NCI-H226 (cell line): ENCODE measurements at places on chromosomes 13 and 19.

- DNase-seq: no peak
These were observed 796.8 kb upstream of the KLHL1 start for GRCh38 chr13:70905035-70905434.

GRCh38 chr19:10712754-10713153 is 5.1 kb upstream of the DNM2 start:
- no peak for DNase-seq

- DNase-seq: no peak
These were observed 13.7 kb downstream of the SLC7A10 start for GRCh38 chr19:33211794-33212435.

GRCh38 chr13:52461265-52461664 is 6.0 kb downstream of the CKAP2 start:
- no peak for DNase-seq

- no peak for DNase-seq
These were observed 36.9 kb downstream of the PABPC3 start for GRCh38 chr13:25132751-25133390.

DNA sequence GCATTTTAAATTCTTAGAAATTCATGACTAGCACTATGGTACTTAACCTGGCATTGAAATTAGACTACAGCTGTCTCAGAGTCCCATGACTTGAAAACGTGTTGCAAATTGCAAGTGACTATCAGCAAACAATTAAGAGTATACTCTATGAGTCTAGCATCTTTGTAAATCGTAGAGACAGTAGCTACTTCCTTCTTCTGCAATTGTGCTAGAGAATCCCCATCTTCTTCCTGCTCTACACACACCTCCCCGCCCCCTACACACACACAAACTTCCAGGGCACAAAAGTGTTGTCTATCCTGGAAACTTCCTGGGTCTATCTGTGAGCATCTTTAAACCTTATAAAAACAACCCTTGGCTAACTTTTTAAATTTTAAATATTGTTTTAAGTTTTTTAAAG is 35.2 kb upstream of the MIR17HG start:
- DNase-seq: no peak

DNA sequence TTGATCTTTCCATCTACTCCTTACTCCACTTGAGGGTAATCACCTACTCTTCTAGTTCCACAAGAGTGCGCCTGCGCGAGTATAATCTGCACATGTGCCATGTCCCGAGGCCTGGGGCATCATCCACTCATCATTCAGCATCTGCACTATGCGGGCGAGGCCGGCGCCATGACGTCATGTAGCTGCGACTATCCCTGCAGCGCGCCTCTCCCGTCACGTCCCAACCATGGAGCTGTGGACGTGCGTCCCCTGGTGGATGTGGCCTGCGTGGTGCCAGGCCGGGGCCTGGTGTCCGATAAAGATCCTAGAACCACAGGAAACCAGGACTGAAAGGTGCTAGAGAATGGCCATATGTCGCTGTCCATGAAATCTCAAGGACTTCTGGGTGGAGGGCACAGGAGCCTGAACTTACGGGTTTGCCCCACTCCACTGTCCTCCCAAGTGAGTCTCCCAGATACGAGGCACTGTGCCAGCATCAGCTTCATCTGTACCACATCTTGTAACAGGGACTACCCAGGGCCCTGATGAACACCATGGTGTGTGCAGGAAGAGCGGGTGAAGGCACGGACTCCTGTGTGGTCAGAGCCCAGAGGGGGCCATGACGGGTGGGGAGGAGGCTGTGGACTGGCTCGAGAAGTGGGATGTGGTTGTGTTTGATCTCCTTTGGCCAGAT is 2.7 kb upstream of the KLK2 start:
- DNase-seq: no peak

- no peak for DNase-seq
These were observed 25.3 kb downstream of the NAXD start for GRCh38 chr13:110640591-110641029.

DNA sequence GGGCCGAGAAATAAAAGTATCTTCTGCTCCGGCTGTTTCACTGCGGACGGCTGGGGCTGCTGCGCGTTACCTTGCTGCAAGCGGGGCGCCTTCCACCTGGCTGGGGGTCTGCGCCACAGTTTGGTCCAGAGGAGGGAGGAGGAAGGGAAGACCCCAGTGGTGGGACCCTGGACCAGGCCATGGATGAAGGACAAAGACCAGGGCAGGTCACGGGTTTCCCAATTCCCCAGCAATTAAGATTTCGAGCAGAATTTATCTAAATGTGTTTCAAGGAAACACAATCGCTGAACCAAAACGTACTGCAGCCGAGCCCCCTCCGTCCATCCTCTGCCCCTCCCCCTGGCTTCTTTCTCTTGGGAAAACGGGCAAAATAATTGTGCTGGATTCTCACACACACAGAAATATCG is 2.9 kb downstream of the SOX1 start:
- no peak for DNase-seq

DNA sequence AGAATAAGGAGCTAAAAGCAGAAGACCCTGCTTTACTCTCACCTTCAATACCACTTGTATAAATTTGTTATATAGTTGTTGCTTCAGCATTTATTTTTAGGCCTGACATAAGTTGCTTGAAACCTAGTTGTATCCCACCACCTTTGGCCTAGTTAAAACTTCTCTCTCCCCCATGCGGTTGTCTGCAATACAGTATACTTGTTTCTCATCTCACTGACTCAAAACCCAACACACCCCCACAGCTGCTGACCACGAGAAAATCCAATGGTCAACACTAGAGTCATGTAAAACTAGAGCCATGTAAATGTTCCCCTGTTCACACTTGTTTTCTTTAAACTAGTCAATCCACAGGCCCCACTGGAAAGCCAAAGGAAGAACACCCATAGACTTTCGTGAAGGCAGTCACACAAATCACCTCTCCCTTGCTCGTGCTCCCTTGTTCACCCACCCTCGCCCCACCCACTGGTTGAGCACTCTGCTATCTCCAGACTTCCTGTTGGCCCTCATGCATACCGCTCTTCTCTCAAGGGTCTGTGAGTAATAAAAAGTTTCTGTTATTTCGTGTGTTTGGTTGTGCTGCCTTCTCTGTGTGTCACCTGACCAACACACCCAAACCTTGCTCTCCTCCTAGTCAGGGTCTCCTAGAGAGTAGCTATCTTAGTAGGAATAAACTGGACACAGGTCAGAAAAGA is 12.9 kb upstream of the CCDC169 start:
- no peak for DNase-seq

GRCh38 chr13:68176475-68176874 is 946.3 kb upstream of the PCDH9 start:
- peak; percentile 65 for DNase-seq

DNA sequence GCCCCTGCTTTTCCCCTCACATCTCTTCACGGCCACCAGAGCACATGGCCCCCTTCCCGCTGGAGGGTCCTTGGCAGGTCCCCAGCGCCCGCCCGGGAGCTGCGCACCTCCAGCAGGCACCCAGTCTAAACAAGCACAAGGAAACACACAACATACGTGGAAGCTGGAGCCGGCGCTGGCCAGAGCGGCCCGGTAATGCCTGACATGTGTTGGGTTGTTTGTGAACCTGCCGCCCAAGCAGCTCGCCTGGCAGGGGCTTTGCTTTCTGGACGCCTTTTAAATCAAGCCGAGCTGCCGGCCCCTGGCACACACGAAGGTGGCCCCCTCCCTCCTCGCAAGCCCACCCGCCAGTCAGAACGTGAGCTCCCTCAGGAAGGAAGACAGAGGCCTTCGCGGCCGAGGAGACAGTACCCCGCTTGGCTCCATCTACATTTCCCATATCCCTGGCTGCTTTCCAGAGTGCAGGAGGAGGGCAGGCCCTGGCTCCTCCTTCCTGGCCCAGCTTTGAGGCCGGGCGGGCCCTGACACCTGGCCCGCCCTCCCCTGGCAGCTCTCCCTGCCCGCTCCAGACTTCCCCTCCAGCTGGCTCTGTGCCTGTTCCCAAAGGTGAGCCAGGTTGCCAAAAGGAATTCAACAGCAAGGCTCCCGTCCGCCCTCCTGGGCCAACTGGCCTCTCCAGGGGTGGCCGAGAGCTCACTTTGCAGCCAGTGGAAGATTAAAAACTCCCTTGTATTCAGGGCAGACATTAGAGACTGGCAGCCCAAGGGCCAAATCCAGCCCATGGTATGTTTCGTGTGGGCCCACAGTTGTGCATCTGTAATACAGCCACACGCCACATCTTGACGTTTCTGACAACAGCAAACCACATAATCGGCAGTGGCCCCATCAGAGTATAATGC is 28.7 kb downstream of the COMP start:
- peak; percentile 82 for DNase-seq

GRCh38 chr19:5694167-5694955 is 4.3 kb downstream of the RPL36 start:
- no peak for DNase-seq

DNA sequence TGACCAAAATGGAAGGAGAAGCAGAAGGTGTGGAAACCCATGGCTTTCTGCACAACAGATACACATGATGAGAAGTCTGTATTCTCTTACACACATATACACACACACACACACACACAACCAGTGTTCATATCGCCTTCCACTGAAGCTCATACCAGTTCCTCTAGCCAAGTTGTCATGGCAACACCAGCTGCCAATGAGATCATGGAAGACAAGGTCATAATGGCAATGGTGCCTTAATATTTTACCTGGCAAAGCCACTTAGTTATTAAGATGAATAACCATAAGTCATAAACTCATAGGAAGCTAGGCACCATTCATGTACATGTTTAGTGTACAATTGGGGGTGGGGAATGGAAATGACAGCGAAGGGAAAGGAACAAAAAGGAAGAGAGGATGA is 2.6 kb upstream of the DHRS12 start:
- peak; percentile 31 for DNase-seq

DNA sequence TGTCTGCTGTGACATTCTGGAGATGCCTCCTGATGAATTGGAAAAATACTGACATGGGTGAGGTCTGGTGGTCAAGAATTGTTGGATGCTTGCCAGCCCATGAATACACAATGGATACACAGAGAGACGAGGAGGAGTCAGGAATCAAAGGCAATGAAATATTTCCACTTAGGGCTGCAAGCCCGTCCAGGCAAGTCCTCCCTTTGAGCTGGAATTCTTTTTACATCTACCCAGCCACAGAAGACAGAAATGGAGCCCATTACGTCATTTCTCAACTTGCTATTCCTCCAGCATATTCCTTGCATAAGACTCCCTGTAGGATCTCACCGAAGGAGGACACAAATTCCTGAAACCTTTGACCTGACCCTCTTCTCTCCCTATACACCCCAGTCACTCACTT is 15.7 kb upstream of the IGFL4 start:
- peak; percentile 33 for DNase-seq

DNA sequence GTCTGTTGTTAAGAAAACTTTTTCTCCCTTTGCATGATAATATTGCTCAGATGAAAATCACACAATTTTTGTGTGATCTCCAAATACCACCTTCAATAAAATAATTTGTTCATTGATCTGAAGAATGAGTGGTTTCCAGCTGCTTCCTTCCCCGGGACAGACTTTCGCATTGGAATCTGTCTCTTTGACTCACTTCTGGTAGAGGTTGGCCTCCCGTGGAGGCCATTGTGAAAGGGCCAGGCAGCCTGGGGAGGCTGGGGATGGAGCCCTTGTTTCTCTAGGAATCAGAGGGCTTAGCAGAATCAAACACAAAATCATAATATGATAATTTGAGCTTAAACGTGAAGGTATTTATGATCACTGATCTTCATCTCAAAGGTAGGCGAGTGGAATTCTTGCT is 135.0 kb upstream of the ZNF536 start:
- DNase-seq: no peak

- DNase-seq: no peak
These were observed 14.3 kb downstream of the CNMD start for GRCh38 chr13:52725302-52725701.

DNA sequence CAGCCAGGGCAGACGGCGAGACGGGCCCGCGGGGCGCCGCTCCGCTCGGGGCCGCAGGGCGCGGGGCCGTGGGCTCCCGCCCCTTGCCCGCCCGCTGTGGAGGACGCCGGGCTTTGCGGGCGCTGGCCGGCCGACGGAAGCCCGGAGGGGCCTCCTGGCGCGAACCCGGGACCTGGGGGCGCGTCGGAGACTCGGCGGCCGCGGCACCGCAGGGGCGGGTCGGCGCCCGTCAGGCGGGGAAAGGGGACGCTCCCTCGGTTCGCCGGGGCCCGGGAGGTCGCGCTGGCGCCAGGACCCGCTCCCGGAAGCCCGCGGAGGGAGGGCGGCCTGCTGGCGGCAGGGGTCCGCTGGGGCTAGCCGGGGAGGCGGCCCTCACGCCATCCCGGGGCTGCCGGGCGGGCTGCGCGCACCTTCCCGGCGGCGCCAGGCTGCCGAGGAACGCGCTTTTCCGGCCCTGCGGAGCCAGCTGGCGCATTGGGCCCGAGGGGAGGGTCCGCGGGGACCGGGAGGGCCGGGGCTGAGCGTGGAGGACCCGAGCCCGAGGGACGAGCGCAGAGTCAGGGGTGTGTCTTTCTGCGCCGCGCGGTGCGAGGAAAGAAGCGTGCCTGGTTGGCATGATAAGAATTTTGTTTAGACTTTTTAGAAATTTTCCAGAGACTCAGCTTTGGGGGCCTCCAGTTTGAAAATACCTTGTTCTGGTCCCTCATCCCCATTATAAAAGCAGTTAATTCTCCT is 511 bp downstream of the GARRE1 start:
- peak; percentile 32 for DNase-seq

GRCh38 chr13:113471844-113472243 is 18.6 kb upstream of the ADPRHL1 start:
- no peak for DNase-seq

GRCh38 chr13:59906413-59907049 is 257.2 kb downstream of the DIAPH3 start:
- no peak for DNase-seq

GRCh38 chr13:45280751-45281634 is 60.0 kb downstream of the TPT1 start:
- DNase-seq: peak; percentile 85

DNA sequence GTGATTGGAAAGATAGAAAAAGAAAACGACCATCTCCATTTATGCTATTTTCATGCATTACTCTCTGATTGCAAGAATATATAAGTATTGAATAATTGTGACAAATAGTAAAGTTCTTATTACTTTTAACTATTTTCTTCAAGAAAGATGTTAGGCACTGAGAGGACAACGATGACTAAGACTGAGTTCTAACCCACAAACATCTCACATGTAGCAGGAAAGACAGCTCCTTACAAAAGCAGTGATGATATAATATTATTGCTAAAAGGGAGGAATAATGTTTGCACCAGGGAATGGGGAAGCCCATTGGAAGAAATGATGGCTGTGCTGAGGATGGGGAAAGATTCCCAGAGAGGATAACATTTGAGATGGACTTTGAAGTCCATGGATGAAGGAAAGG is 22.6 kb downstream of the RXFP2 start:
- no peak for DNase-seq

GRCh38 chr19:51511353-51511752 is 9.8 kb upstream of the SIGLEC12 start:
- no peak for DNase-seq
